Activated B cell treated with CpG ODN at 0.5 μM for 24 hours (primary cell): ENCODE measurements at places on chromosomes 16 and 17. TPM values are rescaled to one million over a fixed set of nuclear protein-coding genes. Genes with fewer than 3 reads are reported as not detected.

Gene ABCC12
- total RNA-seq = not detected in 2 replicates

- DNase-seq = no peak
These were observed 49.7 kb downstream of the CRISPLD2 start for GRCh38 chr16:84869473-84869845.

- DNase-seq = no peak
These were observed 26.0 kb upstream of the ADCY9 start for GRCh38 chr16:4142268-4142667.

DNA sequence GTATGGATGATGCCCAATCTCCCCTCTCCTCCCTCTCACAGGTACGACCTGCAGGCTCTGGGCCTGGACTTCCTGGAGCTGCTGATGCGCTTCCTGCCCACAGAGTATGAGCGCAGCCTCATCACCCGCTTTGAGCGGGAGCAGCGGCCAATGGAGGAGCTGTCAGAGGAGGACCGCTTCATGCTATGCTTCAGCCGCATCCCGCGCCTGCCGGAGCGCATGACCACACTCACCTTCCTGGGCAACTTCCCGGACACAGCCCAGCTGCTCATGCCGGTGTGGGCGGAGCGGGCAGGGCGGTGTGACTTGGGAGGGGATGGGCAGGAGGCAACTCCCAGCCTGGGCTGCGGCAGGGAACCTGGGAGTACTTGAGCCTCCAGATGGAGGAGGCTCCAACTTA is 18.1 kb downstream of the SPATA32 start:
- no peak for DNase-seq

GRCh38 chr16:58022601-58023371 is 2.8 kb upstream of the MMP15 start:
- DNase-seq = no peak

GRCh38 chr16:66292241-66292935 is 74.1 kb upstream of the CDH5 start:
- no peak for DNase-seq

- peak; percentile 50 for DNase-seq
These were observed 709 bp downstream of the STAT5A start for GRCh38 chr17:42288803-42289610.

- no peak for DNase-seq
These were observed 23.3 kb upstream of the SDR42E2 start for GRCh38 chr16:22139008-22139407.

GRCh38 chr16:72384651-72385050 is 212.7 kb upstream of the PMFBP1 start:
- DNase-seq = no peak

DNA sequence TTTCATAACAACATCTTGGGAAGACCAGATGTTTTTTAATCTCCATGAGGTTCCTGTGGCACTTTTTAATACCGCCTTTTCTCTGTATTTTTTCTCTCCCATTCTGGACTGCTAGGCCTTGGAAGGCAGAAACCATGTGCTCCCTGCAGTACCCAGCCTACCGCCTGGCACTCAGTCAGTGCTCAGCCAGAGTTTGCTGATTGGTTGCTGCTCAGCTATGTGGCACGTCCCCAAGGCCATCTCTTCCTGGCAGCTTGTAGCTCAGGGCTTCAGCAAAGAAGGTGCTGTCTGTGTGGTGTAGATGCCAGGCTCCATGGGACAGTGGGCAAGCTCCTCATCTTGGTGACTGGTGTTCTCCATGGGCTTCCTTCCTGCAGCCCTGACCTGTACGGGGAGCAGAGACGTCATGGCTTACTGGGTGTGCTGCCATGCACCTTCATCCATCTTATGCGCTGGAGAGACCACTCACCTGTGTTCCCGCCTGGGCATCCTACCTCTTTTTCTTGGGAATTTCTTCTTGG is 86.7 kb downstream of the CLEC16A start:
- no peak for DNase-seq
